ENCODE measurements at places on chromosomes 7 and 10.

DNA sequence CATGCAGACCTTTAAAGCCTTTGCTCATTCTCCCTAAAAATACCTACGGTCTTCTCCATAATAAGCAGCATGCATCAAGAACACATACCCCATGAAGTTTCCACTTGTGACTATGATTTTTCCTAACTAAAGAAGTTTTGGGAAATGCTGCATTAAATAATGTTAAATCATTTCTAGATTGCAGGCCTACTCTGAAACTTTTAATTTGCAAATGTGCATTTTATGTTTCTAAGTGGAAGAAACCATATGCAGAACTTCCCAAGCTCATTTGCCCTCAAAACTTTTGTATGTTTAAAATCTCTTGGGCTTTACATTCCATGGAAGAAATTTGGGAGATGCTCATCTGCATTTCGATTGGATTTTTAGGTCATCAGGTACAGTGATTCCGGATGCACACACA, 63.6 kb downstream of the ITGB8 start:
- no peak for DNase-seq

DNA sequence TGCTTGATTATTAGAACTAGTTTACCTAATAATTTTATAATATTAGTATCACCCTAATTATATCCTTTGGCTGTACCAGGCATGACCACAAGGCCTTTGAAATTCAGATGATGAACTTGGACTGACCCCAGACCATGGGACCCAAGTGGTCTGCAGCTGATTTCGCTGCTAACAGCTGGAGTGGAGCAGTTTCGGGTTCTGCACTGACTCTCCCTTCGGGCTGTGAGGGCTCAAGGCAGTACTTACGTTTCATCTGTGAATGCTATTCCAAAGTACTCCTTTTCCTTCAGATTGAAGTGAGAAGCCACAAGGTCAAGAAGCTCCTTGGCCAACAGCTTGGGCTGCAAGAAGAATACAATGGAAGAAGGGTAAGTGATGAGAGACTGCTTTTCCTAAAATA, 223.8 kb downstream of the PRPF18 start:
- DNase-seq: no peak

GRCh38 chr7:7219216-7219615, 36.9 kb downstream of the C1GALT1 start:
- no peak for DNase-seq

DNA sequence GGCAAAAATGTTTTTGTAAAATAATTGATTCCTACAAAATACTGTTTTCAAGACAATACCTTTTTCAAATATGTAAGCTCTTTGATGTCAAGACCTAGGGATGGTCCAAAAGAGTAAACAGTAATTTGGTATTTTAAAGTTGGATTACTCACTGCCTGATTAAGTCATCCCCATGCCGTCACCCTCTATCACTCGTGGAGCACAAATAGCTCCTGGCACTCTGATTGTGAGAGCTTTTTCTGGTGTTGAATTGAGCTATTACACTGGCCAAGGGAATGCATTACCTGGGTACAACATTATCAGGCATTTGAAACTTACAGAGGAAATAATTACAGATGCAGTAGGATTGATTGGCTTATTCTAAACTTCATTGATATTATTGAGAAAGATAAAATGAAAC, 231.9 kb upstream of the GRM3 start:
- DNase-seq: no peak

- DNase-seq: no peak
Measured at GRCh38 chr10:14219411-14219810, 111.3 kb downstream of the FRMD4A start.

DNA sequence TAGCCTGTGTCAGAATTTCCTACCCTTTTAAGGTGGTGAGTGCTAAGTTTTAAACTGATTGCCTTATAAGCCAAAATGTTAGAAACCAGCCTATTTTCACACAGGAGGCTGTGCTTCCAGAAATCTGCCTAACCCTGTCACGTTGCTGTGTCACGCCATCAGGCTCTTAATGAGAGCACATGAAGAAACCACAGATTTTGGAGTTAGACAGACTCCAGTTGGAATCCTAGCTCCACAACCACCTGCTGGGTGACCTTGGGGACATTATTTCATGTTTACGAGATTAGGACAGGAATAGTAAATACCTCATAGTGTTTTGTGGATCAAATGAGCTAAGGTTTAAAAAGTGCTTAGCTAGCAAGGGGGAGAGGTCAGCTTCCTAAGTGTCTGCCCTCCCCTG, 321.8 kb downstream of the DPP6 start:
- no peak for DNase-seq

- DNase-seq: no peak
Measured at GRCh38 chr10:79142064-79142491, 73.3 kb downstream of the ZMIZ1 start.

DNA sequence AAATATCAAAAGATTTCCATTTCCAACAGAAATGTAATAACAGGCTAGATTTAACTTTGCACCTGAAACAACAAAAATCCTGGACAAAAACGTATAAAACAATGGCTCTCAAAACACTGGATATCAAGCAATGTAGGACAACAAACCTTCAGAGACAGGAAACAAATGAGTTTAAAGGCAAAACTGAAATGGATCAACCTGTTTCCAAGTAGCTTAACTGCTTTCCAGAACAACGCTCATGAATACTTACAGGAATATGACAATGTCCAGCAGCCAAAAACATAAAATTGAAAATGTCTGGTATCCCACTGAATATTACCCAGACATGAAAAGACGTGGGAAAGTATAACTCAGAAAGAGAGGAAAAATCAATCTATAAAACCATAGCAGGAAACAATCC, 62.8 kb downstream of the CUBN start:
- DNase-seq: no peak

DNA sequence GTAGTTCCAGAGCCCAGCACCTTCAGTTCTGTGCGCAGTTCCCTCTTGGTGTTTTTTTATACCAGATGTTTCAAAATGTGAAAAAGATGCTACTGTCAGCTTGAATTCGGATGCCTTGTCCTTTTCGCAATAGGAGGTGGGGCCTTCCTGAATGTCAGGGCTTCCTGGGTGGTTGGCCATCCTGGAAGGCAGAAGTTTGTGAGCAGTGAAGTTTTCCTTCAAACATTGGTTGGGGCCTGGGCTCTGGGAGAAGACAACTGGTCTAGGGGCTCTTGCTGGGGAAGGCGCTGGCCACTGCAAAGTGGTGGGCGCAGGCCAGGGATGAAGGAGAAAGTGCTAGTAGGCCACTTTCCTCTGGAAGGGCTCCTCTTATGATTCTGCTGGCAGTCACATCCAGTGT, 56.8 kb upstream of the JAZF1 start:
- no peak for DNase-seq

GRCh38 chr10:117544004-117544701, 1.6 kb downstream of the EMX2 start:
- DNase-seq: no peak

DNA sequence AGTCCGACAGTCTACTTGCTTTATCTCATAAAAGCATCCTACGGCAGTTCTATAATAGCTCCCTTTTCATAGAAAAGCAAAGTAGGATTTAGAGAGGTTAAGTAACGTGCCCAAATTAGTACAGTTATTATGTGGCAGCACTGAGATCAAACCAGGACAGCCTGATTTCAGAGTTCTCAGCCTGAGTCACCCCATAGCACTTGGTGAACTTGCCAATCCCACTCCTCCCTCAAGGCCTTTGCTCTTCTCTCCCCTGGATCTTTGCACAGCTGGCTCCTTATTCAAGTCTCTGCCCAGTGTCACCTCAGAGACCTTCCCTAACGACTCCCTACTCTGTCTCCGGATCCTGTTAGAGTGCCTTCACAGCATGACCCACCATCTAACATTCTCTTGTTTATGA, 438.0 kb upstream of the NFE2L3 start:
- DNase-seq: no peak

DNA sequence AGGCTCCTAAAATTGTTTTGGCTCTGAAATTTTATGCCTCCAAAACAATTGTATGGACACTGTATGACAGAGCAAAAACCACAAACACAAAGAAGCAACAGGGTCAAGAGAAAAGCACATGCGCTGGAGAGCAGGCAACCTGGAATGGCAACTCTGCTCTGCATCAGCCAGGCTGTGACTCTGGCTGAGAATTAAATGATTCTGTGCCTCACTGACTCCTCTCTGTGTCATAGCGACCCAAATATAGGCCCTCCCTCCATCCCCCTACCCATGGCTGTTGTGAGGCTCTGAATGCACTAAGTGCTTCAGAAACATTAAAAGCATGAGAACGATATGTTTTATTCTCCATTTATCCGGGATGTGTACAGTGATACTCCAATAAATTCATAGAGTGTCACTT, 24.9 kb upstream of the NEBL start:
- DNase-seq: no peak

DNA sequence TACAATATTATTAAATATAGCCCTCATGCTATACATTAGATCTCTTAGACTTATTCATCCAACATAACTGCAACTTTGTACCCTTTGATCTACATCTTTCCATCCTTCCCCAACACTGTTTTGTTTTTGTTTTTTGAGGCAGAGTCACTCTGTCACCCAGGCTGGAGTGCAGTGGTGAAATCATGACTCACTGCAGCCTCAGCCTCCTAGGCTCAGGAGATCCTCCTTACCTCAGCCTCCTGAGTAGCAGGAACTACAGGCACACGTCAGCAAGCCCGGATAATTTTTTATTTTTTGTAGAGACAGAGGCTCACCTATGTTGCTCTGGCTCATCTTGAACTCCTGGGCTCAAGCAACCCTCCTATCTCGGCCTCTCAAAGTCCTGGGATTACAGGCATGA, 53.3 kb downstream of the NT5C2 start:
- no peak for DNase-seq

GRCh38 chr7:147523056-147523455, 1067.5 kb upstream of the C7orf33 start:
- DNase-seq: no peak

DNA sequence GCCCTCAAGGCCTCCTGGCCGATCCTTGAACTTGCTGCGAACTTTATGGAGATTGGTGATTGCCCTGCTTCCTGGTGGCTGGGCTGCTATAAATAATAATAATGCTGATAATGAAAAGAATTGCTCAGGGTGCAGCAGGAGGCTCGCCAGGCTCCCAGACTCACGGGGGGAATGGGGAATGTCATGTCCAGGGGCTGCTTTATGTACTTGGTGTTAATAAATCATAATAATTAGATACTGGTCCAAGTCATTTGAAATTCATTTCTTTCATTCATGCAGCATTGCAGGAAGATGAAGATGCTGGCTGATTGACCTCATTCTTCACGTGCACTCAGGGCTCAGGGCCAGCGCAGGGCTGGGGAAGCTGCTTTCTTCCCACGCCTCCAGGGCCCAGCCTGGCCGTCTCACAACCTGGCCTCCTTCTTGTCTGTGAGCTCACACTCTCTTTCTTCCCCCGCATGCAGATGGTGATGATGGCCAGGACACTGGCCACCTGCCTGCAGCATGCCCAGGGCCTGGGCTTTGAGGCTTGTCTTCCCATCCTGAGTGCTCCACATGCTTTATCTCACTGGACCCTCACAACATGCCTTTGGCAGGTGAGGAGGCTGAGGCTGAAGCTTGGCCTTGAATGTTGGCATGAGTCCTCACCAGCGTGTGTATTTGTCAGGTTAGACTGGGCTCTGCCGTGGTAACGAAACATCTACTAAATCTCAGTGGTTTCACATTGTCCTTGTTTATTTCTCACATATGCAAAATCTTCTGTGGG, 138.4 kb upstream of the TNS3 start:
- DNase-seq: no peak

DNA sequence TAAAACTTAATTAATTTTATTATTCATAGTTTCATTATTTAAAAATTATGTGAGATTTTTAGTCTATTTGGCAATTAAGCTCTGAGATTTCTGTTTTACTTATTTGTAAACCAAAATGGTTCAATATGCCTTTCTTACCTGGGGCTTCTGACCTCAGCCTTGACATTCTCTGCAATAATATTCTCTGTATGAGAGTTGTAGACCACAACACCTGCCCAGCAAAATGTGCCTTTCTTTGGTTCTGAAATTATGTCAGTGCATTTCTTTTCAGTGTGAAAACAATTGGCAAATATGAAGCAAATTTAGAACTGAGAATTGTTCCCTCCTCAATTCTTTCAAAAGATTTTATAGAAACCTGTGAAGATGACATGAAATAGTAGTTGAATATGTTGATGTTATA, 426.4 kb upstream of the FZD8 start:
- no peak for DNase-seq

- DNase-seq: no peak
Measured at GRCh38 chr10:68086011-68086410, 10.9 kb upstream of the HERC4 start.

- no peak for DNase-seq
Measured at GRCh38 chr10:132714986-132715775, 70.8 kb downstream of the NKX6-2 start.

- DNase-seq: no peak
Measured at GRCh38 chr10:35202050-35202449, 75.4 kb downstream of the CREM start.

DNA sequence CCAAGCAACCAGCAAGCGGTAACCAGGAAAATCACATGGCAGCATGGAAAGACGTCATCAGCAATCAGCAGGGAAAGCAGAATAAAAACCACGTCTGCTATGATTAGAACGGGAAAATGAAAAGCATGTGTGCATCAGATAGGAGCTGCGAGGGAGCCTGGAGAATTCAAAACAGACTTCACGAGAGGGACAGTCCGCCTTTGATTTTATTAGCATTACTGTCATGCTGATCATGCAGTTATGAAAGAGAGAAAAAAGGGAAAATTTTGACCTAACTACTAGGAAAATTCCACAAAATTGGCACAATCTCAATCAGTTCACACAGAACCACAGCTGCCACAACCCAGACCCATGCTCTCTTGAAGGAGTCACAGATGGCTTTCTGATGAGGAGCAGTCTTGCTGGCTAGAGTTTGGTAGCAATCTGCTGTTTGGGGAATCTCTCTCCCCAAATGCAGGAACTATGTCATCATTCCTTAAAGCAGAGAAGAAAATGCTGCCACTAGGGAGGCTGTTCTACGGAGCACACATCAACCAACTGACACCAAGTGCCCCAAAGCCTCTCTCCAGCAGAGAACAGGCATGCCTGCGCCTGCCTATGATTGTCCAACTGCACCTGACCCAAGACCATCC, 295.9 kb downstream of the TNS3 start:
- DNase-seq: no peak

DNA sequence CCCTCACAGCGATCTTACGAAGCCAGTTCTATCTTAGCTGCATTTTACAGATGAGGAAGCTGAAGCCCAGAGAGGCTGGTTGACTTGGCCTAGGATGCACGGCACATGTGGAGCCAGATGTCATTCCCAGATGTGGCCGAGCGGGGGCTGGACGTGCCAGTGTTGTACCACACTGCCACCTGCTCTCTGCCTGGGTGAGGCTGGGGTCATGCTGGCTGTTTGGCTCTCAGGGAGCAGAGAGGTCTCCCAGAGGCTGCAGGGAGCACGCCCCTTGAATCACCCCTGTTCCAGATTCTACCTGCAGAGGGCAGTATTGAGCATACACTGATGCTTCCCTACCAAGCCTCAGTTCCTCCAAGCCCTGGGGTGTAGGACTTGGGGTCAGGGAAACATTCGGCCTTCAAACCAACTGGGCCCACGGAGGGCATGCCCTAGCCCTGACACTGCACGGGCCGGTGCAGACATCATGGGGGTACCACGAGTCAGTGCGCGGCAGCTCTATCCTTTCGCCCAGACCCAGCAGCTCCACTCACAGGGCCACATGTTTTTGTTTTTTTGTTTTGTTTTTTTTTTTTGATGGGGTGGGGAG, 3.8 kb upstream of the GTF2IRD1 start:
- peak; percentile 13 for DNase-seq

- DNase-seq: no peak
Measured at GRCh38 chr10:72277996-72278667, 4.4 kb downstream of the DDIT4 start.
